Sigmoid colon (tissue), 7 donors: ENCODE measurements at places on chromosomes 6 and 20.

- no peak for DNase-seq
- no peaks in the 10 kb centered on the region for H3K36me3 ChIP-seq
- H3K27ac ChIP-seq: no peak overlapping the region
- no peak overlapping the region for H3K4me3 ChIP-seq
Measured at GRCh38 chr20:8428988-8429387, 296.9 kb downstream of the PLCB1 start.

DNA sequence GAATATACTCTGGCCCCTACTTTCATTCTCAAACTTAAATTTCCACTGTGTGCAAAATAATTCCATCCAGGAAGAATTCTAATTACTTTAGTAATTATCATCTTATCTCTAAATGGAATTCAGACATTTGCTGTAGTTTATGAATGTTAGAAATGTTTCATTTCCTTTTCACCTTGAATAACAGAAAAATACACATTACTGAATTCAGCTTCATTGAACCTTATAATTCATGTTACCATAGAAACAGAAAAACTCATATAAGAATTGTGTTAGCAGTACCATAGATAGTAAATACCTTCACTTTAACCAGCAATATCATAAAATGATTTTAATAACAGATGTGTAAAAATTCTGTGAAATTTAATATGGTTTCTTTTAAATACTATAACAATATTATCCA, 514.9 kb downstream of the CDKAL1 start:
- H3K4me3 ChIP-seq: no peak overlapping the region
- DNase-seq: no peak
- peaks cover 7% of the 10 kb centered on the region for H3K4me1 ChIP-seq
- H3K27ac ChIP-seq: no peak overlapping the region

DNA sequence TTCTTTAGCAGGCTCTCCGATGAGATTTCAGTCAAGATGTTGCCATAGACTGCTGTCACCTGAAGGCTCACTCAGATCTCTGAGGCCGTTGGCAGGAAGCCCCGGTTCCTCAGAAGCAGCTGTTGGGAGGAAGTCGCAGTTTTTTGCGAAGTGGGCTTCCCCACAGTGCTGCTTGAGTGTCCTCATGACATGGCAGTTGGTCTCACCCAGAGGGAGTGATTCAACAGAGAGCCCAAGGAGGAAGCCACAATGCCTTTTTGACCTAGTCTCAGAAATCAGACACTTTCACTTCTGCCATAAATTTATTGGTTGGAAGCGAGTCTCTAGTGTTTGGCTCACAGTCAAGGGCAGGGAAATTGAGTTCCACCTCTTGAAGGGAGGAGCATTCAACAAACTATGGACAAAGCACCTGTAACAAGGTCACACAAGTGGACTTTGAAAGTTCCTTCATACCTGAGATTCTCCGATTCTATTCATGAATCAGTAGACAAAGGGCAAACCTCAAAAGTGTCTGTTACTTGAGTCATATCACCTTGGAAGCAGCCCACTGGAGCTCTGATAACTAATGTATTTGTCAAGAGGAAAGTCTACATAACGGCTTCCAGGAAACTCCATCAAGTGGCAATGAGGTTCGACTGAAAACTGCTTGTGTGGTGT, 208.3 kb downstream of the TASP1 start:
- H3K27me3 ChIP-seq: no peaks in the 10 kb centered on the region
- peaks cover 25% of the 10 kb centered on the region for H3K4me1 ChIP-seq
- no peaks in the 10 kb centered on the region for H3K36me3 ChIP-seq
- no peak for DNase-seq
- H3K27ac ChIP-seq: no peak overlapping the region
- H3K4me3 ChIP-seq: no peak overlapping the region

DNA sequence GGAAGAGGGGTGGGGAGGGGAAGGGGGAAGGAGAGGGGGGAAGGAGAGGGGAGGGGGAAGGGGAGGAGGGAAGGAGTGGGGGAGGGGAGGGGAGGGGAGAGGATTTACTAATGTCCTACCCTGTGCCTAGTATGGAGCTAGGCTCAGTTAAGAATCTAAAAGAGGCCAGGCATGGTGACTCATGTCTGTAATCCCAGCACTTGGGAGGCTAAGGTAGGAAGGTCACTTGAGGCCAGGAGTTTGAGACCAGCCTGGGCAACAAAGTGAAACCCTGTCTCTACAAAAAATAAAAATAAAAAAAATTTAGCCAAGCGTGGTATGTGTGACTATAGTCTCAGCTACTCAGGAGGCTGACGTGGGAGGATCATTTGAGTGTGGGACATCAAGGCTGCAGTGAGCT, 13.0 kb downstream of the UBE2J1 start:
- no peaks in the 10 kb centered on the region for H3K27me3 ChIP-seq
- DNase-seq: no peak
- no peak overlapping the region for H3K27ac ChIP-seq
- peaks cover 25% of the 10 kb centered on the region for H3K36me3 ChIP-seq
- H3K4me3 ChIP-seq: no peak overlapping the region

DNA sequence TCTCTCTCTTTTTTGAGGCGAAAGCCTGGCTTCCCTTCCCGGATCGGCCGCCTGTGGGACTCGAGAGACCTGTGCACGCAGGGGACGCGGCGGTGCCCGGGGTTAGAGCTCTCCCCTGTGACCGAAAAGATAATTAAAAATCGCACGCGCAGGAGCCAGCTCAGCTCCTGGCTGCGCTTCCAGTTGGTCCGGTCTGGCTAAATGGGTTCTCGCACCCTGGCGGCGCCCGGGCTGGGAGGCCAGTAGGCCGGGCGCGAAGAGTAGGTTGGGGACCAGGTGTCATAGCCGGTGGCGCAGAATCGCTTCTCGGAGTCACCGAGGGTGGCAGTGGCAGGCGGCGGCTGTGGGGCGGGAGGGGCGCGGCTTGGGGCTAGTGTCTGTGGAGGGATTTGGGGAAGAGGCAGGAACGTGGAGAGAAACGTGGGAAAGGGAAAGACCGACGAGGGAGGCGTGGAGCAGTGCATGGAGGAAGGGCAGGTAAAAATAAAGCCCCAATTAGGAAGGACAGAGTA, 41.9 kb upstream of the SUPT3H start:
- peaks cover 47% of the 10 kb centered on the region for H3K27me3 ChIP-seq
- no peaks in the 10 kb centered on the region for H3K36me3 ChIP-seq
- peaks cover 50% of the 10 kb centered on the region for H3K4me1 ChIP-seq
- peak; percentile 79 for DNase-seq
- no peak overlapping the region for H3K27ac ChIP-seq

- H3K4me3 ChIP-seq: no peak overlapping the region
- H3K36me3 ChIP-seq: peaks cover 24% of the 10 kb centered on the region
- no peak for DNase-seq
- no peaks in the 10 kb centered on the region for H3K27me3 ChIP-seq
- H3K4me1 ChIP-seq: peaks cover 6% of the 10 kb centered on the region
Measured at GRCh38 chr6:52403627-52404026, 16.5 kb upstream of the EFHC1 start.

- no peaks in the 10 kb centered on the region for H3K36me3 ChIP-seq
- H3K4me3 ChIP-seq: no peak overlapping the region
- H3K27ac ChIP-seq: no peak overlapping the region
- H3K27me3 ChIP-seq: no peaks in the 10 kb centered on the region
Measured at GRCh38 chr6:156163311-156163710, 613.9 kb upstream of the ARID1B start.

- no peaks in the 10 kb centered on the region for H3K27me3 ChIP-seq
- no peak overlapping the region for H3K4me3 ChIP-seq
- H3K4me1 ChIP-seq: no peaks in the 10 kb centered on the region
- no peak for DNase-seq
- H3K36me3 ChIP-seq: no peaks in the 10 kb centered on the region
Measured at GRCh38 chr20:32982617-32983458, 21.4 kb downstream of the SUN5 start.

GRCh38 chr6:100228437-100228833, 234.4 kb upstream of the MCHR2 start:
- H3K4me1 ChIP-seq: no peaks in the 10 kb centered on the region
- H3K36me3 ChIP-seq: no peaks in the 10 kb centered on the region
- peak overlapping the region; percentile 11 for H3K4me3 ChIP-seq
- no peak overlapping the region for H3K27ac ChIP-seq
- H3K27me3 ChIP-seq: no peaks in the 10 kb centered on the region

DNA sequence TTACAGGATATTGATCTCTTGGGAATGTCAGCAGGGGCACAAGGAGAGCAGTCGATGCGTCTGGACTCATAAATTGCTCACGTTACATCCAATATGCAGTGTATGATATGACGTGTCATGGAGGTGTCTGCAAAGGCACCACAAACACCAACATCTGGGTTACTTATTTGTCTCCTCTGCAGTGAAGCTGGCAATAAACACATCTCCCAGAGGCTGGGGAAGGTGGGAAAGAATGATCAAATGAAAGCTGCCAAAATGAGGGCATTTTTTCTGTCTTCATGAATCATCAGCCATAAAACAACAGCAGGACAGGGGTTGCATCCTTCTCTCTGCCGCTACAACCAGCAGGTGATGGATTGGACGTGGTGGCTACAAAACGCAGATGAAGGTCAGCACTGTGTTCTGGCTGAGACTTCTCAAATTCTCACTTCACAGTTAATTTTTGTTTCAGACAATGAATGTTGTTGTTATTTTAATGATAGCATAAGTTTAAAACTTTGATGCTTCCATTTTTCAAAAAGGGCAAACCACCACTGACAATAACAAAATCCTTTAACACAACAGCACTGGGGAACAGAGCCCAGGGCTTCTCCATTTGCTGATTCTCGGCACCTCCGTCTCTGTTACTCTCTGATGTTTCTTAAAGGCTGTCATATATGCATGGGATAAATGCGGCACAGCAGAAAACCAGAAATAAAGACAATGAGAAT, 47.5 kb downstream of the ERMARD start:
- DNase-seq: no peak
- no peaks in the 10 kb centered on the region for H3K27me3 ChIP-seq
- H3K4me3 ChIP-seq: no peak overlapping the region
- no peaks in the 10 kb centered on the region for H3K36me3 ChIP-seq
- H3K27ac ChIP-seq: no peak overlapping the region
- H3K4me1 ChIP-seq: no peaks in the 10 kb centered on the region

GRCh38 chr6:28206527-28206926, 18.5 kb upstream of the ZSCAN9 start:
- H3K36me3 ChIP-seq: no peaks in the 10 kb centered on the region
- H3K4me1 ChIP-seq: peaks cover 13% of the 10 kb centered on the region
- peaks cover 49% of the 10 kb centered on the region for H3K27me3 ChIP-seq
- H3K27ac ChIP-seq: no peak overlapping the region

DNA sequence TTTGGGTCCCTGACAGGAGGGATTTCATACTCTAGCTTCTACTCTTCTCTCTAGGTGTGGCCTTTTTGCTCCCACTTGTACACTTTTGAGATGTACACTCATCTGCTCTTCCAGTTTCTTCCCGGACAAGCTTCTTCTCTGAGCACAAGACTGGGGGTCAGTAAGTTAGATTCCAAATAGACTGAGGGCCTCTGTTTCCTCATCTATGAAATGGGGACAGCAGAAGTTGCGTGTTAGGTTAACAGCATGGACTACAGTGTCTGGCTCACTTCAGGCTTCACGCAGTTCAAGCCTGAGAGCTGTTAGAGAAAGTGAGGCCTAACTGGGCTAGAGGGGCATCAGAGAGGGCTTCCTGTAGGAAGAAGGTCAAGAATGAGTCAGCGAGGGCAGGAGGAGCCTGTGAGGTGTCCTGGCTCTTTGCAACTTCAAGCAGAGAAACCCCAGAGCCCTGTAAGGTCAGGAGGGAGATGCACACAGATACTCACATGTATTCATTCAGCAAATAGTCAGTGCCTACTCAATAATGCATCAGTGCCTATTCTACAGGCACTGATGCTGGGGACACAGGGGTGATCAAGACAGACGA, 20.6 kb downstream of the XKR7 start:
- no peaks in the 10 kb centered on the region for H3K4me1 ChIP-seq
- H3K27me3 ChIP-seq: no peaks in the 10 kb centered on the region
- H3K4me3 ChIP-seq: no peak overlapping the region
- H3K36me3 ChIP-seq: no peaks in the 10 kb centered on the region
- DNase-seq: no peak

DNA sequence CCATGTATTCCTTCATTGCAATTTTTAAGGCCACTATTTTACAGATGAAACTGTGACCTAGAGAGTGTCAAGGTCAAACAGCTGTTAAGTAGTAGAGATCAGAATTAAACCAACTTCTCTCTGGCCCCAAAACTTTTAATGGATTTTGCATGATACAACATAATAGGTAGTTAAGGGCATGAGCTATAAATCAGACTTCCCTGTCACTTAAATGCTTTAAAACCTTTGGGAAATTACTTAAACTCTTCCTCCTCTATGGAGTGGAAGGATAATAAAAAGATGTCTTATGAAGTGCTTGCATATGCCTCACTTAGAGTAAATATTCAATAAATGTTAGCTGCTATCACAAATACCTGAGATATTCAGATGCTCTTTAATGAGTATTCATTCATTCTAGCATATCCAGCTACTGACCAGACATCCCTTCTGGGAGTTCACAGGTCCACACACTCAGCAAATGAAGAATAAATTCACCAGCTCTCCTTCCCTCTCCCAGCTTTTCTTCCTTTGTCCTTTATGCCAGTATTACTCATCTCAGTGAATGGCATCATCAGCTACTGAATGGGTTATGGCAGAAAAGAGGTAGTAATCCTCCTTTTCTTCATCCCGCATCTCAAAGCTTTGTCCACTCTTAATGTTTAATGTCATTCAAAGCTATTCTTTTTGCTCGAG, 36.2 kb downstream of the EYA4 start:
- H3K4me1 ChIP-seq: no peaks in the 10 kb centered on the region
- no peaks in the 10 kb centered on the region for H3K27me3 ChIP-seq
- no peak for DNase-seq
- H3K4me3 ChIP-seq: no peak overlapping the region

DNA sequence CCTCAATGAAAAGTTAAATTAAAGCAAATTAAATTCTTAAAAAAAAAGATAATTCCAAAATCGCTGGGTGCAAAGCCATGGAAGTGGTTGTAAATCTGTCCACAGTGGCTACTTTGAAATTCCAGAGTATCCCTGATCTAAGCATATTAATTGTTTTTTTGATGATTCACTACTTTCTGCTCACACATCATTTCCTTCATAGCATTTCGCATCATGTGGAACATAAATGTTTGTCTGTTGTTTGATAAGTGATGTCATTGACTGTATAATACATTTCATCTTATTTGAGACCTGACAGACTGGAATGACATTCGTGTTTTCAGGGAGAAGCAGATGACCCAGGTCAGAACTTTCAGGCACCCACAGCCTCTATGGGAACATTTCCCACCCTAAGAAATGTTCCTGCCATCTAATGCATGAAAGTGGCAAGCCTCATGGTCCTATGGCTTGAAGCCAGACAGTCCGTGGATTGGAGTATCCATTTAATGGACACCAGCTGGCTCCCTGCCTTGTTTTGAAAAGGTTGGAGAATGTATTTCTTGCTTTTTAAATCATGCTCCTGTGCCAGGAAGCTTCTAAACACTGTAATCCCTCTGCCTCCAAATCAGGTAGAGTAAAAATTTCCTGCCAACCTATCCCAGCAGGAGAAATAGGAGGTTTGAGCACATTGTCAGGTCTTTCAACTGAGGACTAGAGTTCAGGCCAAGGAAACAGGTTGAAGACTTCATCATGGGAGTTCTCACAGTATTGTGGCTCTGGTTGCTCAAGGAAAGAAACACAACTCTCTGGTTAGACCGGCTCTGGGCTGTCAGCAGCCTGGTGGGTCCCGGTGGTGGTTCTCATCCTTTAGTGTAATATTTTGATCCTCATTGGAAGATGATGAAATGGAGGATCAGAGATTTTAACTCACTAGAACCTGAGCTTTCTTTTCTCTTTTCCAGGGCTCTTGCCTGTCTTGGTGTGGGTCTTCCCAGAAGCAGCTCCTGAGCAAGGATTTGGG, 157.9 kb downstream of the SLC24A3 start:
- peak overlapping the region; percentile 47 for H3K27ac ChIP-seq
- H3K4me1 ChIP-seq: no peaks in the 10 kb centered on the region
- DNase-seq: no peak
- no peaks in the 10 kb centered on the region for H3K27me3 ChIP-seq
- H3K36me3 ChIP-seq: no peaks in the 10 kb centered on the region
